ENCODE measurements at places on chromosomes 7 and 10.

- no peak for DNase-seq
Observed at GRCh38 chr10:102121739-102122372, 1.7 kb upstream of the LDB1 start.

- no peak for DNase-seq
Observed at GRCh38 chr10:96719850-96720421, 378 bp downstream of the PIK3AP1 start.

- no peak for DNase-seq
Observed at GRCh38 chr10:72263613-72264241, 10.0 kb upstream of the DDIT4 start.

DNA sequence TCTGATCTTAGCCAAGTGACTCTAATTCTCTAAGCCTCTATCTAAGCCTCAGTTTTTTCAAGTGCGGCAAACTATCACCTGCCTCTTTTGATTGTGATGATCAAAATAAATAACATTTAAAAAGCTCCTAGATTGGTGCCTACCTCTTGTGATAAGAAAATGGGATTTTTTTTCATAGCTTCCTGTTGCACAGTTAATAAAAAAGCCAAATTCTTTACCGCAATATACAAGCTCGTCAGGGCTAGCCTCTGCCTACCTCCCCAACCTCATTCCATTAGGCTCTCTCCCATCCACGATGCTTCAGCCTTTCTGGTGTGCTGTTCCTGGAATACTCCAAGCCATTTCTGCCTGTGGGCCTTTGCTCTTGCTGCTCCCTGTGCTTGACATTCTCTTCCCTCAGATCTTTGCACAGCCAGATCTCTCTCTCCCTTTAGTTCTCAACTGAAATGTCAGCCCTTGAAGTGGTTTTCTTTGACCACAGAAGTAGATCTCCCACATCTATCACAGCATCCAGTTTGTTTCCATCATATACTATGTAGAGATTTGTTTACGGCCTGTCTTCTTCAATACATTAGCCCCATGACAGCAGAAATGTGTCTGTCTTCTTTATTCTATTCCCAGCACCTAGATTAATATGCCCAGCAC lies 48.8 kb downstream of the SFR1 start:
- DNase-seq: no peak

GRCh38 chr10:33162248-33162575 lies 172.3 kb downstream of the NRP1 start:
- no peak for DNase-seq

DNA sequence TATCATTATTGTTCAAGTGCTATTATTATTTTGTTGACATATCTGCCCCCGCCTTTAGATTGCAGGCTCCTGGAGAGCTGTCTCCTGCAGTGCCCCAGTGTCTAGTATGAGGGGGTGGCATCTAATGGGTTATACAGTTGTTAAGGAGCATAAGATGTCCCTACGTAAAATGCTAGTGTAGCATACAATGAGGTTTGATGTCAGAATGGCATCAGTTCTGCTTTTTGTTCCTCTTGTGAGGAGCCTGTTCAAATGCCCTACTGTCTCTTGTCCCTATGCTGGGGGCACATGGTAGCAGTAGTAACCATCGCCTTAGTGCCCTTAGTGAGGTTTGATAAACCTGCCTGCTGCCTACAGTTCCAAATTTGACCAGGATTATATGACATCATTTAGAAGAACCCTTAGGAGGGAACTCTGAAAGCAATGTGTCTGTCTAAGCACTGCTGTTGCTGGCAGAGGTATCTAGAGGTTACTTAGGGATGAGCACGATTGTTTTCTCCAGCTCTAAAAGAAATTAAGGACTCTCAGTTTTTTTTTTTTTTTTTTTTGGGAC lies 9.7 kb downstream of the CREM start:
- DNase-seq: no peak

DNA sequence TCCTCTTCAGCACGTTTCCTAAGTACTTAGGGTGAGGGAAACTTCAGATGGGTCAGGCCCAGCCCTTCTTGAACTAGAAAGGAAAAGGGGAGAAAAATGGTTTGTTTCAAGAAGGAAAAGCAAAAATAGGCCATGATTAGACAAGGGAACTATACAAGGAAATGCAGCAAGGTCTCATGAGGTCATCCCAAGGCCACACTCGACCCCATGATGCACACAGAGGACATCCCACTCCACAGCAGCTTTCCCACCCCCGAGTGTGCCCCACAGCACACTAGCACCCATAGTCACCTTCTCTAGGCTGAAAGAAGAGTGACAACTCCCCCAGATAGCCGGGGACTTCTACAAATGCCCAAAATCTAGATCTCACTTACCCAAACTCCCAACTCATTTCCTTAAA lies 173.4 kb downstream of the FAM107B start:
- DNase-seq: no peak

DNA sequence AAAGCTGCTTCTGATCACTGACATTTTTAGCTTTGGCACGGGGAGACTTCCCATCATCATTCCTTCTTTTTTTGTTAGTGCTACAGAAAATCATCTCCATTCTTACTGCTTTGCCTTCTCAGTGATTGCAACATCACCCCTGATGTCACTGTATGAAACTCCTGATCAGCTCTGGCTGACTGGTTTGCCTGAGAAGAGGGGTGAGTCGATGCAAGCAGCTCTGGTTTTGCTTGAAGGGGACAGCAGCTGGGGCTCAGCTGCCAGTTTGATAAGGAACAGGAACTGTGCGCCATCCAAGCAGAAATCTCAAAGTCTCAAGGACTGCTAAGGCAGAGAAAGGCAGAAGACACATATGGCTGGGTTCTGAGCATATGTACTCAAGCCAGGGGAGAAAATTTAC lies 808.5 kb upstream of the CELF2 start:
- peak; percentile 38 for DNase-seq

DNA sequence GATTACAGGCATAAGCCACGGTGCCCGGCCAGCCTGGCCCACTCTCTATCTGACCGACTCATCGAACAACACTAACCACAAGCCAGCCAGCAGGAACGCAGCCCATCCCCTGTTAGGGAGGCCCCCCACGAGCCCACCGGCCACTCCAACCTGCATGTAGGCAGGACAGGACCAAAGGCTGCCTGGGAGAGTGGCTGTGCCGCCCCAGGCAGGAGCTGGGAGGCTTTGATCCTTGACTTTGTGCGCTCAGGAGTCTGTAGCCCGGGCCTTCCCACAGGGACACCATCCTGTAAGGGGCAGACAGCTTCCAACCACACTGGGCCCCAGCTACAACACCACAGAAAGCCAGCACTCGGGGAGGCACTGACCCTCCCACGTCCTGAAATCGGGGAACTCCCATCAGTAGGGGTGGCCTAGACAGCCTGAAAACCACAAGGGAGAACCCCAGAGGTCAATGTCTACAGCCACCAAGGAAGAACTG lies 29.4 kb downstream of the GRID1 start:
- DNase-seq: no peak

DNA sequence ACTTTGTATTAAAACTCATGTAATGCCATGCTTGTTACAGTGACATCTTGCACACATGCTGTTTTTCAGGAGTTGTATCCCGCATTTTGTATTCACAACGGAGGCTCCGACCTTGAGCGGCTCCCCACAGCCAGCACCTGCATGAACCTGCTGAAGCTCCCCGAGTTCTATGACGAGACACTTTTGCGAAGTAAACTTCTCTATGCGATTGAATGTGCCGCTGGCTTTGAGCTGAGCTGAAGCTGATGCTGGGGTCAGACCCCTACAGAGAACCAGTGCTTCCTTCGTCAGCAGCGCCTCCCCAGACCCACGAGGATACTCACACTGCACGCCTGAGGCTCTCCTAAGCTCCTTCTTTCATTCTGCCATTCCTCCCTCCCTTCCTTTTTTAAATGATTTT lies 69.3 kb upstream of the DNAJB6 start:
- no peak for DNase-seq

- DNase-seq: no peak
Observed at GRCh38 chr10:17074541-17074847, 55.1 kb downstream of the CUBN start.

GRCh38 chr7:41979834-41980307 lies 257.1 kb downstream of the GLI3 start:
- no peak for DNase-seq

DNA sequence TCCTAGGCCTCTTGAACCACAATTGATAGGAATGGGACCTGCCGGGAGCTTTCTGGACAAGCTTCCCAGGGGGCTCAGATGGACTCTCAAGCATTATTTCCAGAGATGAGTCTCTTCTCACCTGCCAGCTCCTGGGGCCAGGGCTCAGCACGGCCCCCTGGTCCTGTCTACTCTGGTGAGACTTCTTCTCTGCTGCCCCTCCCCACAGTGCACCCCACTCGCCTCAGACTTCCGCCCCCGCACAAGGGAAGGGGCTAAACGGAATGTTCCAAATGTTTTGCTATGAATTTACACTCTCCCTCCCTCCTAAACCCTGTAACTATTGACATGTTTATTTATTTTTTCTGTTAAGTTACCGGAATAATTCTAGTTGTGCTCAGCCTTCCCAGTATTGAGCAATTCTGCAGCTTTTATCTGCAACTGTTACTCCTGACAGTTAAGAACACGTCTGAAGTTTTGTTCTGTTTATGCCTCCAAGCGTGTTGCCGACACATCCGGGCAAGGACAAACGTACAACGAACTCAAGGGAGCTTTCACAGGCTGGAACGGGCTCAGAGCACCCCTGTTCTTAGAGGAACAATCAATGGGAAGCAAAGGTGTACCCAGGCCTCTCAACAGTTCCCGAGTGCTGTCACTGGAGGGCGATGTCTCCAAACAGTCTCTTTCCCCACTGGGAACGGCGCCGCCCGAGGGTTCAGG lies 55.2 kb downstream of the FHIP2A start:
- DNase-seq: peak; percentile 42

GRCh38 chr10:3689871-3690510 lies 95.0 kb downstream of the KLF6 start:
- DNase-seq: no peak

DNA sequence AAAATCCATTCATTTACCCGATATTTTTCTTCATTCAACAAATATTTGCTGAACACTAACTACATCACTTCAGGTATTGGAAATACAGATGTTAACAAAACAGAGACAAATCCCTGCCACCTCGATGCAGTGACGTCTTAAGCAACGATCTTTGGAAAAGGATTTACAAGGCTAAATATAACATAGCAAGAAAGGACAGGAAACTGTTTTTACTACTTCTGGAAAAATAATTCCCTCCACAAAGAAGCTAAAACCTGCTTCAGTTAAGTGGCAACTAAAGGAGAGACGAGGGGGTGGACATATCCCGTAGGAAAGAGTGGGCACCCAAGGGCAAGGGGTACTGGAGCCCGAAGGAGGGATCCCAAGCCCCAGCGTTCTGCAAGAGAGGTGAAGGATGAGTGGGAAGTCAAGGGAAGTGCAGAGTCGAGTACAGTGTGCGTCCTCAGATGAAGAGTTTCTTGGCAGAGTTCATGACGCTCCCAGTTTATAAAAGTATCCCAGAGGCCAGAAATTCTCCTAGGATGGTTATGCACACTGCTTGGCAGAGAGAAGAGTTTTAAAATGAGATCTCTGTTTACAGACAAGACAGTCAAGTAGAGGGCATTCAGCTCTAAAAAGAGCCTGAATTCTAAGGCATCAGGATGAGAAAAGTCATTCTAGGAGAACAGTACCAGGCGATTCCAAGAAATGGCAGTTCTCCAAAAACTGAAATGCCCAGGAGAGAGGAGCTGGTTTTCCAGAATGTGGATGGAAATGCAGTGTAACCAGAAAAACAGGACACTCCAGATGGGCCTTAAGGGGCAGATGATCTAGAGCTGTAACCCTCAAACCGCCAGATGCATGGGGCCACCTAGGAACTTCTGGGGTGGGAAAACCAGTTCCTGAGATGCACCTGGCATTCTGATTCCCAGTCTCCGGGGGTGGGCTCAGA lies 97.3 kb downstream of the GRB10 start:
- no peak for DNase-seq

DNA sequence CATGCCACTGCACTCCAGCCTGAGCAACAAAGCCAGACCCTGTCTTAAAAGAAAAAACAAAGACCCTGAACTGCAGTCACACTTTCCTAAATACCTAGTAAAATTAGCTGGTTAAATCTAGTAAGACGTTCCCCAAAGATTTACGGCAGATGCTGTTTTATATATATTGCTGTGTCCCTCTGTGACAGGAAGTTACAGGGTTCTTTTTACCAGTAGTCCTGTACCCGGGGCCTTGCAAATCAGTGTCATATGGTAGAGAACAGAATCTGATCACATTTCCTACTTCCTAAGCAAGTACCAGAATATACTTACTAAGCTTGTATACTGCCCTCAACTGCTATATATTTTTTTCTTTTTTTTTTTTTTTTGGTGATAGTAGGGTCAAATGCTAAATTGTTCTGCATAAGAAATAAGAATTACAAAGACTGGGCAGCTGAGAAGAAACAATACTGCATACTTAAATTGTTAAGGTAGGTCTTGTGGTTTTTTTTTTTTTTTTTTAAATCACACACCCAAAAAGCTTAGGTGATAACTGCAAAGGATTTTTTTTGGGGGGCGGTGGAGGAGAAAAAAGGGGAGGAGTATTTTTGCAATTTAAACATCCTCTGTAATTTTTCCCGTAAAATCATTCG lies 27.3 kb upstream of the KMT2E start:
- no peak for DNase-seq

- no peak for DNase-seq
Observed at GRCh38 chr7:21193895-21194294, 234.0 kb upstream of the SP4 start.

GRCh38 chr7:21572331-21573313 lies 29.8 kb downstream of the DNAH11 start:
- DNase-seq: no peak

GRCh38 chr7:133543657-133544056 lies 290.8 kb downstream of the EXOC4 start:
- no peak for DNase-seq

GRCh38 chr10:20677340-20677739 lies 219.8 kb downstream of the NEBL start:
- no peak for DNase-seq

- no peak for DNase-seq
Observed at GRCh38 chr10:96984541-96985131, 152.5 kb downstream of the LCOR start.

GRCh38 chr10:7773845-7774801 lies 13.7 kb downstream of the KIN start:
- DNase-seq: no peak

DNA sequence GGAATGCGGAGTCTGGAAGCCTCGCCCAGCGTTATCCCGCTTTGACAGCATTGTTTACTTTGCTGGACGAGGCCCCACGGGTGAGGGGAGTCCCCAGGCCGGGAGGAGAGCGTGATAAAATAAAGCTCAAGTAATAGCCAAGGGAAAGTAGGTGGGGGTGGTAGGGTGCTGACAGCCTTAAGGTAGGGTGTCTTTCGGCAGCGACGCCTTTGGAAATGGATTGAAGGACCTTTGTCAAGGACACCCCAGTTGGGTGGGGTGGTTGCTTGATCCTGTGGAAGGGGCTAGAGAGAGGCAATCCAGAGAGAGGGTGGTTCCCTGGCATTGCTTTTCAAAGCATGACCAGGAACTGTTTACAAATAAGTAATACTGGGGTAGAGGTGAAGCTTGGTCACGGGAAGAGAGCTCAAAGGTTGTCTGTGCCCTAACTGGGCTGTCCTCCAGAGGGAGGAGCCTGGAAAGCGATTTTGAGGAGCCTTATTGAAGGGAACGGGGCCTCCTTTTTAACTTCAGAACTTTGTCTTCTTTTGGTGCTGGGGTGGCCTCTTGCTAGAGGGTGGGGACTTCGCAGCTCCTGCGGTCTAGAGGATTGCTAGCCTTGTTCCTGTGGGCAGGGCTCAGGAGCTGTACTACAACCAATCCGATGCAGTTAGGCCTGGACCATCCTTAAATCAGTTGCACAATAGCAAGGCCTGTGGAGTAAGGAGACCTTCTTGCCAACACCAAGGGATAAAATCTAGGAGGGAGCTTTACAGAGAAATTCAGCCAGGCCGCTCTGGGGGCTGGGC lies 1.3 kb downstream of the EIF4EBP2 start:
- DNase-seq: peak; percentile 43

Data from occipital lobe (tissue), 3 donors.